ENCODE measurements at places on chromosomes 2 and 18.

- no peak for DNase-seq
Measured at GRCh38 chr2:233676046-233676445, 4.3 kb downstream of the UGT1A9 start.

DNA sequence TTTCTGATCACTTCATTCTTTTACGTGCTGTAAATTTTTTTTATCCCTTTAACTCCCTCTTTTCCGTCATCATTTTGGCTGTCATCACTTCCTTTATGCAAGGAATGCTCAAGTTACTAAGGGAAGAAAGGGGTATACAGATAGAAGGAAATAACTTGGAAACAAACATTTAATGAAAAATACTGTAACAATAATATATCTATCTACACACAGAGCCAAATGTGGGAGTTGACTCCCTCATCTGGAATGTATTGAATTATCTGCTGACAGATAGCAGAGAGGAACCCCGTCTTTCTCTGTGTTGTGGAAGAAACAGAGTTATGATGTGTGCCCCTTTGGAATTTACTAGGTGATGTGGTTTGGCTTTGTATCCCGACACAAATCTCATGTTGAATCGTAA, 182.5 kb upstream of the NXPH2 start:
- DNase-seq: no peak

DNA sequence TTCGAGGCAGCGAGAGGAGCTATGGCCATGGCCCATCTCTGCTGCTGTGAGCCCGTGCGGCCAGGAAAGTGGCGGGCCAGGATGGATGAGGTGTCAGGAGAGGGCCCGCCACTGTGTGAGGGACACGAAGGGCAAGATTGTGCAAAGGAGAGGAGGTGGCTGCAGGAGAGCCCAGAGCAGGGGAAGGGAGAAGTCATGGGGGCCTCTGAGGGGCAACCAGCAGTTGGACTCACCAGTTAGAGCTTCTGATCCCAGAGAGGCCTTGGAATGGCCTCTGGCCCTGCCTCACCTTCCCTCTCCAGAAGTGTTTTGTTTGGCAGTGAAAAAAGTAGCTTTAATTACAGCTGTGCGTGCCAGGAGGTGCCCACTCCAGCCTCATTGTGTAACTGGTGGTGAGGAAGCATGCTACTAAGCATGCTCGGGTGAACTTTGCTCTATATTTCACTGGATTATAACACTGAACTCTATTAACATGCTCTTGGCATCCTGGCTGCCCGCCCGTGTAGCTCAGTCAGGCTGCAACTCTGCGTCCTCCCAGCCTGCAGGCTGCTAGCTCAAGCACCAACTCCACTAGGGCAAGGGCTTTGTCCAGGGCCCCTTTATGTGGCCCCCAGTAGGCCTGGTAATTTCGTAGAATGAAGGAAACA, 34.2 kb downstream of the IMPA2 start:
- DNase-seq: no peak

DNA sequence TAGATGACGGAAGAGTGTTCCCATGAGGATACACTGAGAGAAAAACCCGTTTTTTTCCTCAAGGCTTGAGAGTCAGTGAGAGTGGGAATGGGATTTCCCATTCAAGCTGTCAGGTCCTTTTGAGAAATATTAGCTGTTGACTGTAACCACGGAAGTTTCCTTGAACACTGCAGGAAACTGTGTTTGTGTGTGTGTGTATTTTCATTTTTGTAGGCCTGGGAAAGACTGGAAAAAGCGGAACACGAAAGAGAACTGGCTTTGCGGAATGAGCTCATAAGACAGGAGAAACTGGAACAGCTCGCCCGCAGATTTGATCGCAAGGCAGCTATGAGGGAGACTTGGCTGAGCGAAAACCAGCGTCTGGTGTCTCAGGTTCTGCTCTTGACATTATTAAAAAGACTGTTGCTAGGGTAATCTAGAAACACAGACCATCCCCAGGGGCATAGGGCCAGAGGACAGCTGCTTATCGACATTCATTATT, 98.8 kb upstream of the EML6 start:
- peak; percentile 57 for DNase-seq

DNA sequence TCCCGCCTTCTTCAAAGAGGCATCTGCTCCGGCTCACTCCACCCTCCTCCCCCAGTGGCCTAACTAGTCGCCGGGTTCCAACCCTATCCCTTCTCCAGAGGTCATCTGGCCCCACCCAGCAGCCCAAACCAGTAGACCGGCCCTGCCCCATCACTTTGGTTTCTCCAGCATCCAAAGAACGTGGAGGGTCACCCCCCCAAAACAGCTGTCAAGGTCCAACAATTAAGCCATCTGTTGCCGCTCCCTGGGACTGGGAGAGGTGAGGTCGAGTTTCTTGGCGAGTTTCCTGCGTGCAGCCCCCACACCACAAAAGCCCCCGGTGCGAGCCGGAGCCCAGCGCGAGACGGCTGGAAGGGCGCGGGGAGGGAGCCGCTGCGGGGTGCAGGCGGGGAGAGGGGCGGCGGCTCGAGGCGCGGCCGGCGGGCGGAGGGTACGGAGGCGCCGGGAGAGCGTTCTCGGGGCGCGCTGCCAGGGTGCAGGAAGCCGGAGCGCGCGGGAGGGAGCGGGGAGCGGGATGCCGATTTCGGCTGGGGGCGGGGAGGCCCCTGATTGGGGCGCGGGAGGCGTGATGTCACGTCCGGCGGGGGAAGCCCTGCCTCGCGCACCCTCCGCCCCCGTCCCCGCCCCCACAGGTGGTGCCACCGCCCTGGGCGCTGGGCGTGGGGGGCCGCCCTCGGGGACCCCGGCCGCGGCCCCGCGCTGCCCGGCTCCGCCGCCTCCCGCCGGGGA, 571 bp upstream of the GPC1 start:
- DNase-seq: peak; percentile 38
